ENCODE measurements at places on chromosomes 11 and 22. TPM values are rescaled to one million over a fixed set of nuclear protein-coding genes. Genes with fewer than 3 reads are reported as not detected.

GRCh38 chr11:47225552-47226400, 11.0 kb downstream of the DDB2 start:
- no peak for DNase-seq

GRCh38 chr11:134469627-134470026, 57.6 kb upstream of the B3GAT1 start:
- DNase-seq, result peak; percentile 24

GRCh38 chr11:11748706-11749365, 92.9 kb upstream of the USP47 start:
- no peak for DNase-seq

The ADAMTS15 gene
- not detected for total RNA-seq

The GLYAT gene
- not detected for total RNA-seq

The JOSD1 gene
- total RNA-seq, result 33.3 TPM

All from G401 (cell line).